ENCODE measurements at places on chromosomes 4 and X.

GRCh38 chr4:155164718-155165117, 43.7 kb upstream of the NPY2R start:
- no peak for DNase-seq

DNA sequence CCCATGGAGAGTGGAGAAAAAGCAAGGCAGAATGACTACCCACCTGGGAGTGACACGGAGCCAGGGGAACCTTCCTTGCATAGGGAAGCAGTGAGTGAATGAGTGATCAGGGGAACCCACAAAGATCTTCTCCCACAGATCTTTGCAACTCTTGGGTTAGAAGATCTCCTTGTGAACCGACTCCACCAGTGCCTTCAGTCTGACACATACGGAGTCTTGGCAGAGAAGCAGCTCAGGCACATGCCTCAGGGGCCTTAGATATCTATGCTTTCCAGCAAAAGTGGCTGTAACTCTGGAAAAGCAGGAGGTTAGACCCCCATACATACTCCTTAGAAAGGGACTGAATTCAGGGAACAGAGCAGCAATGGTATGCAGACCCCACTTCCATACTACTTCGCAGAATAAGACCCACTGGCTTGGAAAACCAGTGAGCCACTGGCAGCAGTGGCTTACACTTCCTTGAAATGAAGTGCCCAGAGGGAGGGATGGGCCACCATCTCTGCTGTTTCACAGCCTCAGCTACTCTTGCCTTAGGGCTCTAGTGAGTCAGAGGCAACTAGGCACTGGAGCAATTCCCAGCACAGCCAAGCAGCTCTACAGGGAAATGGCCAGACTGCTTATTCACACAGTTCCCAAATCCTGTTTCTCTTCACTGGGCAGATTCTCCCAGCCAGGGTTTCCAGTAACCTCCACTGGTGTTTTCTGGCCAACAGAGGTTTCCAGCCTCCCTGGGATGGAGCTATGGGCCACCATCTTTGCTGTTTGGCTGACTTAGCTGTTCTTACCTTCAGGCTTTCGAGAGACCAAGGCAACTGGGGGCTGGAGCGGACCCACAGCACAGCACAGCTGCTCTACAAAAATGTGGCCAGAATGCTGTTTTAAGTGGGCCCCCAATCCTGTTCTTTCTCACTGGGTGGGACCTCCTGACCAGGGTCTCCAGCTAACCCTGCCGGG, 82.8 kb upstream of the TCEAL2 start:
- no peak for DNase-seq

- no peak for DNase-seq
Observed at GRCh38 chr4:110640576-110640975, 17.7 kb upstream of the PITX2 start.

DNA sequence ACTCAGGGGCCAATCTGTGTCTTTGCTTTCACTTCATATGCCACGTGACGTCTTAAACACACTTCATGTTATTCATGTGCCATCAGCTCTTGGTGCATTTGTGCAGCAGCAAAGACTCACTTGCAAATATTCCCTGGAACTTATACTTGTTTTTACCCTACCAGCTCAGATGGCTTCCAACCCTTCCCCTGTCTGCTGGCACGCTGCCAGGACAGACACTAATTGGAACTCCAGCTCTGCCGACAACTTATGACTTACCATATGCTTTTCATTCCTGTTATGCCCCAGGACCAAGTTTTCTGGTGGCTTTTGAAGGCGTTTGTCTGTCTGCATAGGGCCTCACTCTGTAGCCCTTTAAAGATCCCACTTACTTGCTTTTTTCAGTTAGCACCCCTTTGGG, 261.7 kb upstream of the GNPDA2 start:
- DNase-seq, result no peak
